Right lobe of liver (tissue), 6 donors: ENCODE measurements at places on chromosomes 7 and 10. TPM values are rescaled to one million over a fixed set of nuclear protein-coding genes. Genes with fewer than 3 reads are reported as not detected.

SVIL gene
- total RNA-seq = 15.1 TPM

DNA sequence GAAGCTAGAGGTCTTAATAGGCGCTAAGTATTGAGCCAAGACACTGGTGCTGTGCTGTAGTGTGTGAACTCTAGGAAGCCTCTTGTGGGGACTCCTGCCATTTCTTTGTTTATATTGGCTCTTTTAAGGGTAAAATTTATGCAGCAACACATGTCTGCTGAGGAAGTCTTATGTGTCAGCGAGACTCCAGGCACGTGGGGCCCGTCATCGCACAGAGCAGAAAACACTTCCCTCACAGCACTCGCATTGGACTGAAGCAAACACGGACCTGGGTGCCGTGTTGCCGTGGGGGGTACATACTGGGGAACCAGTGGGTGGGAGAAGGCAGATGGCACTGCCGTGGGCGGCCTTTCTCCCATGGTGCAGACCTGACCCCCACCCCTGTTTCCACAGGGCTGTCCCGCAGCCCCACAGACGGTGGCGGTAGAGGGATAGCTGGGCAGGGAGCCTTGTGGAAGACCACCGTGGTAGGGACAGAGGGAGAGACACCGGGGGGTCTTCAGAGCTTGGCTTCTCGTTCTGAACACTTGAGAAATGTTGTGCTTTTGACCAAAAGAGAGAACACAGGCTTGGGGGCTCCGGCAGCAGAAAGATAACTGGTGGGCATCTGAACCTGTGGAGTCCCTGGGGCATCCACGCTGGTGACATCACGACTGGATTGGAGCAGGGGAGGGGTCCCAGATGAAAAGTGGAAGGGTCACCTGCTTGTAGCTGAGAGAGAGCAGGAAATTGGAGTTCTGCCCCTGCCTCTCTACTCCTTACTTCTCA is 284.7 kb upstream of the SHH start:
- no peak for DNase-seq
- no peak overlapping the region for H3K4me3 ChIP-seq
- no peak overlapping the region for H3K27ac ChIP-seq
- no peaks in the 10 kb centered on the region for H3K27me3 ChIP-seq
- no peaks in the 10 kb centered on the region for H3K4me1 ChIP-seq
- H3K36me3 ChIP-seq = no peaks in the 10 kb centered on the region

GRCh38 chr7:63043657-63044543 is 954.7 kb upstream of the ZNF722 start:
- no peaks in the 10 kb centered on the region for H3K27me3 ChIP-seq
- H3K4me3 ChIP-seq = no peak overlapping the region
- H3K36me3 ChIP-seq = no peaks in the 10 kb centered on the region
- H3K27ac ChIP-seq = no peak overlapping the region
- H3K4me1 ChIP-seq = no peaks in the 10 kb centered on the region
- DNase-seq = no peak

DNA sequence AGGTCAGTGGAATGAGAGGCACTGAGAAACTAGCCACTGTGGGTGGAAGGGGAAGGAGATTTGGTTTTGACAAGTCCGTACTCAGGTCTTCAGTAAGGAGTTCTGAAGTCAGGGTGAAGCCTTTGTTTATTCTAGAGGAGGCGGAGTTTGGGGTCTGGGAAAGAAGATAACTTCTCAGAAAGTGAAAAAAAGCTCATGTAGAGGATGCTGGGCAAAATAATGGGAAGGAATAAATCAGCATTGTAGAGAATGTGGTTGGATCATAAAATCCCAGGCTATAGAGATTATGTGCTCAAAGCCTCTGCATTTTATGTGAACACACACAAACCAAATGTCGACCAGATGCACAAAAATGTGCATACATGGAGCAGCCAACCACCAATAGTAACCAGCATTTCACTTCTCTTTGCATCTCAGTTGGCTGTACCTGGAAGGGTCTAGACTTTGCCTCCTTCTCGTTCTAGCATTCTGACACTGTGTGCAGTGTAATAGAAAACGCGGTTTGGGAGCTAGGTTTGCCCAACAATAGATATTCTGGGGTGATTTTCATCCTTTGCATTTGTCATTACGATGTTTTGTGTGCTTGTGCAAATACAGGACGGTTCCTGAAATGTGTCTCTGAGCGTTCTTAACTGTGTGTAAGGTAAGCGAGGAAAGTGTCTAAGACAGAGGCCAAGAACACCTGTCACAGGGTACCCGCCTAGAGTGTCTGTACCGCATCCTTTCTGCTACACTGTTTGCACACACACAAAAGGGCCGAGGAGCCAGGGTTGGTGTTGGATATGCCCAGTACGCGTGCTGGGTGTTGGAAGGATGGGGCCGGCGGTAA is 603 bp upstream of the HECW1 start:
- DNase-seq = no peak
- no peak overlapping the region for H3K4me3 ChIP-seq
- peaks cover 27% of the 10 kb centered on the region for H3K27me3 ChIP-seq
- no peaks in the 10 kb centered on the region for H3K36me3 ChIP-seq
- H3K27ac ChIP-seq = no peak overlapping the region

- no peak for DNase-seq
- H3K4me3 ChIP-seq = no peak overlapping the region
- no peak overlapping the region for H3K27ac ChIP-seq
- H3K4me1 ChIP-seq = no peaks in the 10 kb centered on the region
- peaks cover 53% of the 10 kb centered on the region for H3K36me3 ChIP-seq
- no peaks in the 10 kb centered on the region for H3K27me3 ChIP-seq
These were observed 16.4 kb downstream of the IRF5 start for GRCh38 chr7:128954150-128954549.

- no peak overlapping the region for H3K4me3 ChIP-seq
- no peaks in the 10 kb centered on the region for H3K27me3 ChIP-seq
- DNase-seq = no peak
- H3K4me1 ChIP-seq = no peaks in the 10 kb centered on the region
- H3K27ac ChIP-seq = no peak overlapping the region
These were observed 41.6 kb downstream of the PDSS1 start for GRCh38 chr10:26739071-26739631.

- no peak for DNase-seq
- H3K4me1 ChIP-seq = no peaks in the 10 kb centered on the region
- no peak overlapping the region for H3K27ac ChIP-seq
- no peaks in the 10 kb centered on the region for H3K36me3 ChIP-seq
- H3K27me3 ChIP-seq = no peaks in the 10 kb centered on the region
- H3K4me3 ChIP-seq = no peak overlapping the region
These were observed 128.9 kb downstream of the ADARB2 start for GRCh38 chr10:1608408-1608807.
